ENCODE measurements at places on chromosomes 5 and 9.
A peak's percentile ranks its signal among the peaks of the same experiment; 100 is the strongest.

DNA sequence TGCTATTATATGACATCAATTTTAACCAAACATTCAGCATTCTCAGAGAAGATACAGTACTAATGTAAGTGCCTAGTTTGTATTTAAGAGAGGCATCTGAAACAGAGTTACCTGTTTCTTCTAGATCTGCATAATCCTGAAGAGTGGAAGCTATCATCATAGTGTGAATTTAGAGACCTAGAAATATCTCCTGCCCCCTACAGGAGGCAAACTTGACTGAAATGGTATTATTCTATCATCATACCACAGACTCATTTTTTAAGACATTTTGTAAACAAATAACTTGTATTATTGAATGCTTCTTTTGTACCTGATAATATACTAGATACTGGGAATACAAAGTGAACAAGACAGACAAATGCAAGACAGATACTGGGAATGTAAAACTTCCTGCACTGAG lies 216.8 kb upstream of the RPS23 start:
- DNase-seq, result peak; percentile 1

- no peak for DNase-seq
Observed at GRCh38 chr5:72042097-72042496, 65.2 kb upstream of the MAP1B start.

DNA sequence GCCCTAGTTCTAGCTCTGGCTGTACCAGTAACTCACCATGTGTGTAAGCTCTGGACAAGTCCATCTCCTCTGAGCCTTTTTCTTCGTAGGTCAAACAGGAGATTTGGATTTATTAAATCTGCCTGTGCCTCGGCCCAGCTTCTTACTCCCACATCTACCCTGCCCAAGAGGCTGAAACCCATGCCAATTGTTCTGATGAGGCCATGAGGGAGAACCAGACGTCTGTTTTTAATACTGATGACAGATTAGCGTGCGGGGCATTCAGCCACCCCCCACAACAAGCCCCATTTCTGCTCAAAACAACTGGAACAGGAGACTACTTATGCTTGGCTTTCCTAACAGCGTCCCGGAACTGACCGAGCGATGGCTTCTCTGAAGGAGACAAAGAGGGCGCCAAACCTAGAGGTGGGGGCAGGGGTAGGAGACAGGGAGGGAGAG lies 81.2 kb upstream of the TRIM32 start:
- DNase-seq, result no peak

DNA sequence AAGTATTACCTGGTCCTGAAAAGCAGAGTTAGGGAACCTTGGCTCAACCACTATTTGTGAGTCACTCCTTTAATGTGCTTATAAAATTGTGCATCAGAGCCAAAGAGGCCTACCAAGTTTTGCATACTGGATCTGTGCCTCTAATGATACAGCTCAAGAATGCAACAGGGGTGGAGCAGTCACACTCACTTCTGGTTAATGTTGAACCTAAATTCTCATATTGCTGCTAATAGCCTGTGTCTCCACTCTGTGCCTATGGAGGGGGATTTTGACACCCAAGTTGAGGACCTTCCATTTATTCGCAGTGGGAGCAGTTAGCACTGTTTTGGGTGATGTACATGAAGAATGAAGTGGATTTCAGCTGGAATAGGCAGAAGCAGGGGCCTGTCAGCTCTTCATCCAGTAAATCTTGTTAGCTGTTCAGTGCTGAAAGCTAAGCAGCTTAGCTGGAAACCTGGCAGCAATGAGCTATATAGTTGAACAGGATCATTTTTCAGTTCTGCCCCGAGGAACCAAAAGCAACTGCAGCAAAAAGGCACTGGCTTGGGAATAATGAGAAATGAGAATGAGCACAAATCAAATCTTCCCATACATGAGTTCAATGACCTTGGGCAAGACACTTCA lies 9.7 kb downstream of the SH3TC2 start:
- no peak for DNase-seq

- no peak for DNase-seq
Observed at GRCh38 chr5:118952992-118953651, 35.2 kb downstream of the DTWD2 start.

DNA sequence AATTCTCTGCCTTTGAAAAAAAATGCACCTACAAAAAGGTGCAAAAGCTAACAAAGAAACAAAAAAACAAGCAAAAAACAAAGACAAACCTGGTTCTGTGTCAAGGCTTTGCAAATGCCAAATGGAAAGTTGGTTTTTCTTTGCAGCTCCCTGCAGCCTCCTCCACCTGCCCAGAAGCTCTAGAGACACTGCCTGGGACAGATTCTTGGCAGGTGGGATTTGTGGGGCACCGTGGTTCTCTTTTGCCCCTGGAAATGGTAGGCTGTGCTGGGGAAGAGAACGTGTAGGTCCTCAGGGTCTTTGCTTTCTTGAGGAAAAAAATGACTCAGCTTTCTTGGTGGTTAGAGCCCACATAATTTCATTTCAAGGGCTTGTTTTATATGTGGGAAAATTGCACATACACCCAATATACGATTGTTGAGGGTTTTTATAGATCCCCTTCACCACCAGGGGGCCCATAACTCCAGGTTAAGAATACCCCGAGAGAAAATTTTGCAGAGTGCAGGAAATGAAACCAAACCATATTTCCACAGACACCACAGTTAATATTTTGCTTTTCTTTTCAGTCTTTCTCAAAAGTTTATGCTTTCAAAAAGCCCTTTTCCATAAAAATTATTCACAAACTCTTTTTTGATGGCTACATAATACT lies 58.7 kb downstream of the NXNL2 start:
- DNase-seq, result peak; percentile 38

DNA sequence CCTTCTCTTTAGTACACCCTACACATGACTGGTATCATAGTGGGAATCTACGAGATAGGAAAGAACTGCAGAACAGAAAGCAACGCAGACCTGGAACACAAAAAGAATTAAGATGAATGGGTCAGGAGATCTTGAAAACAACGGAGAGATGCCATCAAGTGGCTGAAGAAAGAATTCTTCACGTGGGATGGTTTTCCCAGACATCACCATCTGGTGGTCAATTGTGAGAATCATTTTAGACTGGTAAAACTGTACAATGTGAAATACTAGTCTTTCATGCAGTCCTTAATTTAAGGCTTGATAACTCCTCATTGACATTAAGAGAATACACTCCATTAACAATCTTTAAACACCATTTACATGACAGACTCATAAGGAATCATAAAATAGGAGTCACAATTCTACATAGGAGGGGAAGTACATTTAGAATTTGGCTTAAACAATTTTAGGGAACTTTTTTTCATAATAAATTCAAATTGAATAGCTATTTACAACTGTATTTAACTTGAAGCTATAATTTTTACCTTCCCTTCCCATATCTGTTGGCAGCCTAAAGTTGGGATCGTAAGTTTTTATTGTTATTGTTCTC lies 128.4 kb upstream of the TRPM3 start:
- peak; percentile 42 for DNase-seq

DNA sequence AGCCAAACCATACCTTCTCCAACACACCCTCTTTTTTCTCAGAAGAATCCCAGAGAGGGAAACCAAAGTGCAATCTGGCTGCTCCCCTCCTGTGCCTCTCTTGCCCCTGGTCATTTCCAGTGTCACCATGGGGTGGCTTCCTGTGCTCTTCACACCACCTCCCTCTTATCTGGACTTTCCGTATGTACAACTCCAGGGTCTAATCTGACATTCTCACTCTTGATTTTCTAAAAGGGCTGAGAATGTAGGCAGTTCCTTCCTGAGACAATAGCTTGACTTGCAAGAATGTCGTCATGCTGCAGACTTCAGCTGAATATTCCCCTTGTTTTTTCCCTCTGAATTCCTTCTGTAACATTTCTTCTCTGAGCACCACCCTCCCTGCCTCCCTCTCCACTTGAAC lies 110.2 kb downstream of the FBXL7 start:
- DNase-seq, result no peak

DNA sequence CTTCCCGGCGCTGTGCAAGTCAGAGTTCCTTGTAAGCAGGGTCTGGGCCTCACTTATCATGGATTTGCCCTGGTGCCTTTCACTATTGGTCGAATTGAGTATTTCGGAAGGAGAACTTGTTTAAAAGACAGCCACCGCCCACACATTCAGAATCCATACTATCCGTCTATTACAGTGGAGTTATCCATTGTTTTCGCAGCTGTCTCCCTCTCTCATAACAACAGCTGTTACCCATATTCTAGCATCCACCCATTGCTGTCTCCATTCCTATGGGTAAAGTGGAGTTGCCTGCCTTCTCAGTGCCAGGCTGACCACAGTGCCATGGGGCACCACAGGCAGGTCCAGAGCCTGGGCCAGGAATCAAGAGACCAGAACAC lies 20.2 kb downstream of the FAXDC2 start:
- no peak for DNase-seq

DNA sequence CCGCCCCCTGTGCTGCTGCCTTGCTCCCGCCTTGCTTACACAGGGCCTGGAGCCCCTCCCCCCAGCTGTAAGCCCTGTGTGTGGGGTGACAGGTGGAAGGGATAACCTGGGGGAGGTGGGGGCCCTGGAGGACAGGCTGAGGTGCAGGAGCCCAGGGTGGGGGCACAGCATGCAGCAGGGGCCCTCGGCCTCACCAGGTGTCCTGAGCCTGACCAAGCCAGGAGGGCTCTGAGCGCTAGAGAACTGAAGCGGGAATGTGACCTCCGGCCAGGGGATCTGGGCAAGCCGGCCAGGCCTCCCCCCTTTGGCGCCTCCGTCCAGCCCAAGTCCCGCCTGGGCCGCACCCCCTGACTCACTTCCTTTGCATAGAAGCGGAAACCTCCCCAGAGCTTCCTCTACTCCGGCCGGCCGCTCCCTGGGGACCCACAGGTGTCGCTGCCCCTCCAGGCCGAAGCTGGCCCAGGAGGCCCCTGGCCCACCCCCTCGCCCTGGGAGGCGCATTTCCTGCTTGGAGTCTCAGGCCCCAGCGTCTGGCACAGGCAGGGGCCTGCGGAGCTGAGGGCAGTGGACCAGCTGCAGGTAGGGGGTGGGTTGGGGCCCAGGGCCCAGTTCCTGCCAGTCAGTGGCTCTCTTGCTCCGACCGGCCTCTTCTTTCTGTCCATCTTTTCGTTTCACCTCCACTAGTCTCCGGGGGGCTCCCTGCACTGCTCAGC lies at the start of gene TOR4A:
TOR4A (plus strand) TSS at position 398 of the 713 bp plus-strand sequence. CDS start 964 bp downstream, outside the sequence.
- DNase-seq, result peak; percentile 71

DNA sequence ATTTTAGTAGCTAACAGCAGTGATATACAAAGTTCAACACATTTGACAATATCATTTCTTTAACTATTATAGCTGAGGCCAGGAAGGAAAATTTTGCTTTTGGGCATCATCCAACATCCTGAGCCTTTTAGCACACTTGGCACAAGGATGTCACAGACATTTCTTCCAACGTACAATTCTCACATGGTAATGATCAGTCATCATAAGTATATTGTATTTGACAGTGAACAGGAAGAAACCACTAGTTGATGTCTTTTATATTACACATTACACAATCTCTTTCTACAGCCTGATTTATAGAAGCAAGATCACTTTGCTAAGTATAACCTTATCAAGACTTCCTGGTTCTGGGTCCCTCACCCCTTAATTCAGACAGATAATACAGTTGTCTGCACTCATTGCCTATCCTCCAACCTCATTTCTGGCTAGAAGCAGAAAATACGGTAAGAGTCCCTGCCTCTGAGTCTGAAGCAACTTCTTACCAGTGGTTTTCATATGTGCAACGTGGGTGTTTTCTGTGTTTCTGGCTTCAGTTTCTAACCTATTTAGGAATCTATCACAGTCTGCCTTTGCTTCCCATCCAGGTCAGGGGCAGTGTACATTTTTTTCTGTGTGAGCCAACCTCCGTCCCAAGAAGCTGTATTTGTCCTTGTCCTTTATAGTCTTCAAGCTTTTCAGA lies 167.8 kb downstream of the PAM start:
- DNase-seq, result no peak

DNA sequence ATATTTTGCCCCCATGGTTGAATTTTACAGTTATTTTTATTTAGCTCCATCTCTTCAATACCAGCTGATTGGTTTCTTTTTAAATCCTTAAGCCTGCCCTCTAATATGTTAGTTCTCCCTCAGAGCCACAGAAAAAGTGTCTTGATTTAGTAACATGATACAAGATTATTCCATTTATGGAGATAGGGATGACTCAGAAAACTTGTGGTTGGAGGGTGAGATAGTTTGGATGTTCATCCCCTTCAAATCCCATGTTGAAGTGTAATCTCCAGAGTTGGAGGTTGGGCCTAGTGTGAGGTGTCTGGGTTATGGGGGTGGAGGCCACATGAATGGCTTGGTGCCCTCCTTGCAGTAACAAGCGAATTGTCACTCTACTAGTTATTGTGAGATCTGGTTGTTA lies 115.7 kb downstream of the FBXO38 start:
- DNase-seq, result no peak

DNA sequence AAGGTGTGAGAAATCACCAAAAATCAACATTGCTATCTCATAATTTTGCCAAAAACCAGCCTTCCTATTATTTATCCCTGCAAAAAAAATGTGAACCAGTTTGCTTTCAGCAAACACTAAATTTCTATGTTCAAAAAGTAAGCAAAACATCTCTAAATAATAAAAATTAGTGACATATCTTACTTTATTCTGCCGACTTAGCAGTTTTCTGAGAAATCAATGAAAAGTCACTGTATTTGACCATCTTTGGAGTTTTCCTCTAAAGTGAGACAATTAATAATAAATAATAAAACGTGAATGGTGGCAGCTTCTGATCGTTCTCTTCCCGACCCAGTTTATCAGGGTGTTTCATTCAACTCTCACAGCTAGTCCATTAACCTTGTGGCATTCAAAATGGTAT lies 158.6 kb upstream of the TARS1 start:
- DNase-seq, result no peak

- DNase-seq, result no peak
Observed at GRCh38 chr9:23938908-23939307, 112.9 kb upstream of the ELAVL2 start.

DNA sequence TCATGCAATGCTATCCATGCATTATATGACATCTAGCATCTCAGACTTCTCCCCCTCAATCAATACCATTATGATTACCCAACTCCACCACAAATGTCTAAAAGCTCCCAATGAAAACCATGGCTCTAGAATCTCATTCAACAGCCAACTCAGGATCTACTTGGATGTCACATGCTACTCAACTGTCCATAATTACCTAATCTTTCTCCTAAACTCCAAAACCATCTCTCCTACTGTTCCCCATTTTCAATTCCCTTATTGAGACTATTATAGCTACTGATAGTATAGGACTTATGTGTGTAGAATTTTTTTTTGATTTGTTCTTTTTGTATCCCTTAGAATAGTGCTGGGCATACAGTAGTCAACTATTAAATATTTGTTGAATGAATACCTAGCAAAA lies 8.2 kb upstream of the STRBP start:
- DNase-seq, result no peak

DNA sequence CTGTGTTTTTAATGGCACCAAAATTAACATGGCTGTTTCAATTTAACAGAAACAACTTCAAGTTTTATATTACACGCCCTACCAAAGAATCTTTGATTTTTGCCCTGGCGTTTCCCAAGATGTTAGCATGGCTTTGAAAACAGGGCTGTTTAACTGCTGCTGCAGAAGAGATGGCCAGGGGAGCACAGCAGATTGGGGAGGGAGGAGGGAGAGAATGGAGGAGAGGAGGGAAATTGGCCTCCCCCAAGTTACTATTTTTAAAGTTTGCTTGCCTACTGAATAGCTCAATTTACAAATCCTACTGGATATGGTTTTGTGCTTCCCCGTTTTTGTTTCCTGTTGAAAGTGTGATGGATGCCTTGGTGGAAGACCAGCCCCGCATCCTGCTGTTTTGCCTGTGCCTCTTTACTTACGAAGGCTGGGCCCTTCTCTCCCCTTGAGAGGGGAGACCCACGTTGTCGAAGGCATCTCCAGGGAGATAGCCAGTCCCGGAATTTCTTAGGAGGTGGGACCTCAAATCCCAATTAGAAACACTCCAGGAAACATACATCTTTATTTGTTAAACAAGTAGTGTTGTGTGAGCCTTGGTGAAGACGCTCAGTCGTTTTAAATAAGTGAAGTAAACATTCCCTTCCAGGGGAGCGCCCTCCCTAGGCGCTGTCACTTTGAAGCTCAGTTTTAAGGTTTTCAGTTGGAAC lies 98.6 kb downstream of the AOPEP start:
- DNase-seq, result no peak
